NCI-H345 (cell line): ENCODE measurements at places on chromosomes 1 and 21.

GRCh38 chr1:28194326-28195035 lies 18.0 kb upstream of the PTAFR start:
- DNase-seq, result no peak

DNA sequence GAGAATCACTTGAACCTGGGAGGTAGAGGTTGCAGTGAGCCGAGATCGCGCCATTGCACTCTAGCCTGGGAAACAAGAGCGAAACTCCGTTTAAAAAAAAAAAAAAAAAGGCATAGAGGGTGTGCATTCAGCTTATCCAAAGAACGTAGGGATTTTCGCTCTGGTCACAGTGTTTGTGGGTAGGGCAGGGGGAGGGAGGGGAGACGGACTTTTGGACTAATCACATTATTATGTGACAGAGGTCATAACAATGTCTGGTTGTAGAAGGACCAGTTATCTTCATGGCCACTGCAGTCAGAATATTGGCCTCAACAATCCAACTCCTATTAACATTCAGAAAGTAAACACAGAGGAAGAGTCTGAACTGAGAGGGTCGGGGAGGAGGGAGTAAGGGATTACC lies 25.7 kb downstream of the RHOU start:
- DNase-seq, result no peak

GRCh38 chr1:161021970-161022353 lies 1.0 kb upstream of the F11R start:
- no peak for DNase-seq

- DNase-seq, result peak; percentile 48
Measured at GRCh38 chr1:204074274-204075138, 1.6 kb downstream of the SOX13 start.

GRCh38 chr1:96598416-96599168 lies 123.0 kb upstream of the PTBP2 start:
- DNase-seq, result no peak

DNA sequence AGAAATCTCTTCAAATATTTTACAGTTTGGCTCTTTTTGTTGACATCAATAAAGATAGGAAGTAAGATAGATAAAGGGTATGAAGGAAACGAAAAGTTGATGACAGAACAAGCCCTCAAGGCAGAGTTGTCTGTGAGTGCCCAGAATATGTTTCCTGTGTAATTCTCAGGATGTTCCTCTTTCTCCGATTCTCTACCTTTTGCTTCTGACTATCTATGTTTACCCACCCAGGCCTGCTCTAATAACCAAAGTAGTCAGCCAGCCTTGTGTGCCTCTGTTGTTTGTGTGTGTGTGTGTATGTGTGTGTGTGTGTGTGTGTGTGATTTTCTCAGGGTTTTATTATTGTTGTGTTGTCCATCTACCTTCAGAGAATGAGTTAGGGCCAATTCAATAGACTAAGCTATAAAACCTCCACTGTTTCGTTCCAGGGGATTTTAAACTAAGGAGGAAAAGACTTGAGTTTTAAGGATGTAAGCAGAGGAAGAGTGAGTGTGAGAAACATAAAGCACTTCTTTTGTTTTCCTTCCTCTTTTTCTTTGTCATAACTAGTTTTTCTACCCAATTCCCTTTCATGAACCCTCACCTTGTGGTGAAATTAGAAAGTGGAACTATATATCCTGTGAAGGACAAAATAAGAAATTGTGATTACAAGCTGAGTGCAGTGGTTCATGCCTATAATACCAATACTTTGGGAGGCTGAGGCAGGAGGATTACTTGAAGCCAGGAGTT lies 627.4 kb upstream of the NR5A2 start:
- no peak for DNase-seq

DNA sequence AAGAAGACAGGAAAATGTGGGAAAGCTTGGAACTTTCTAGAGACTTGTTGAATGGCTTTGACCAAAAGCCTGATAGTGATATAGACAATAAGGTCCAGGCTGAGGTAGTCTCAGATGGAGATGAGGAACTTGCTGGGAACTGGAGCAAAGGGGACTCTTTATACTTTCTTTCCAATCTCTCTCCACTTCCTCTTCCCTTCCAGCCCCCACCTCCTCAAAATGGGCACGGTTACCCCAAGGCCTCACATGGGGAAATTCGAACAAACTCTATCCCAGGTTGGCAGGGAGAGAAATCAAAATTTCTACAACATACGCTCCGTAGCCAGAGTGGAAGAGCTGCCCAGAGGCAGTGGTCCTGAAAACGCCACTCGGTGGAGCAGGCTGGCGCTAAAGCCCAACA lies 15.2 kb downstream of the PPT1 start:
- DNase-seq, result no peak

GRCh38 chr1:62391369-62391971 lies 45.4 kb upstream of the USP1 start:
- DNase-seq, result no peak

DNA sequence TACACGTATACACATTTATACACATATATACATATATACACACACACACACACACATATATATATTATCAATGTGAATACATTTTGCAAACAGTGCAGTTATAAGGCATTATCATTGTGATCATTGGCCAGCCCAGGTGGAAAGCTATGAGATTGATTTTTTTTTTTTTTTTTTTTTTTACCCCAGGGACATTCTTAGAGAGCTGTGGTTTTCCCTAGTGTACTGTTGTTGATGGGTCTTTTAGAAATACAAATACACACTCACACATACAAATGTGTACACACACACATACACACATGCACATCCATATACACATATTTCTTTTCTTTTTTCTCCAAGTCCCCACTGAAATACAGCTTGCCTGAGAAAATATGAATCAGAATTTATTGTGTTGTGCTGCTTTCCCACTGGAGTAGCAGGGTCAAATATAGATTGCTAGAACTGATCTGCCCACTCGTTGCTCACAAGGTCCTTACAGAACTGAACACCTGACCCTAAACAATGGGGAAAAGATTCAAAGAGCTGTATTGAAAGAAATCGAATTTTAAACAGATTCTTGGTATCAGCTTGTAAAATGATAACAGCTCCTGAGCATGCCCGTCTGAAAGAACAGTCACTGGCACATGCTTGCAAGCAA lies 325.6 kb downstream of the OMA1 start:
- no peak for DNase-seq

DNA sequence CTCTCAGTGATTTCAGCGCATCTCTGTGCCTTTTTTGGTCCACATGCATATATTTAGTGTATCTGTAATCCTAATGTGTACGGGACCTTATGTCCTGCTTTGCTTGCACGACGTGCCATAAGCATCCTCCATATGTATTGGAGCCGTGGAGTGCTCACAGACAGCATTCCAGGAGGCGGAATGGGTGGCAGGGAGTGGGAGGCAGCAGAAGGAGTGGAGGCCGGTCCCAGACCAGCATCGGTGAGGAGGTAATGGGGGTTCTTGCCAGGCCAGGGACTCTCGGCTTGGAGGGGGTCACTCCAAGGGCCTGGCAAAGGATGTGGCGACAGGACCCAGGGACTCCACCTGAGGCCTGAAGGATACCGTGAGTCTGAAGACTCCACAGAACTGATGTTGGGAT lies 185.0 kb downstream of the CAMTA1 start:
- no peak for DNase-seq
